Body of pancreas (tissue), 4 donors: ENCODE measurements at places on chromosomes 1 and 21. TPM values are rescaled to one million over a fixed set of nuclear protein-coding genes. Genes with fewer than 3 reads are reported as not detected.

CD164L2 gene
- 1.3 TPM for total RNA-seq

MYOCOS gene
- total RNA-seq, result not detected

- no peaks in the 10 kb centered on the region for H3K4me1 ChIP-seq
- H3K27me3 ChIP-seq, result no peaks in the 10 kb centered on the region
- DNase-seq, result no peak
- no peak overlapping the region for H3K27ac ChIP-seq
- no peaks in the 10 kb centered on the region for H3K36me3 ChIP-seq
Measured at GRCh38 chr1:114234408-114235124, 80.9 kb upstream of the SYT6 start.

CD34 gene
- total RNA-seq, result 11.5 TPM

RXRG gene
- total RNA-seq, result 2.6 TPM

- H3K4me3 ChIP-seq, result no peak overlapping the region
- no peaks in the 10 kb centered on the region for H3K4me1 ChIP-seq
- no peaks in the 10 kb centered on the region for H3K36me3 ChIP-seq
- no peak for DNase-seq
- H3K27ac ChIP-seq, result no peak overlapping the region
Measured at GRCh38 chr1:115781343-115781742, 12.8 kb upstream of the CASQ2 start.

- no peaks in the 10 kb centered on the region for H3K36me3 ChIP-seq
- DNase-seq, result no peak
- no peak overlapping the region for H3K4me3 ChIP-seq
- H3K4me1 ChIP-seq, result peaks cover 53% of the 10 kb centered on the region
- H3K27ac ChIP-seq, result no peak overlapping the region
Measured at GRCh38 chr1:208160259-208160819, 83.8 kb downstream of the PLXNA2 start.

- no peak overlapping the region for H3K27ac ChIP-seq
- no peaks in the 10 kb centered on the region for H3K4me1 ChIP-seq
- no peak overlapping the region for H3K4me3 ChIP-seq
- no peaks in the 10 kb centered on the region for H3K36me3 ChIP-seq
- DNase-seq, result no peak
Measured at GRCh38 chr1:109801791-109802135, 38.0 kb upstream of the EPS8L3 start.

- H3K27ac ChIP-seq, result no peak overlapping the region
- H3K36me3 ChIP-seq, result no peaks in the 10 kb centered on the region
- peaks cover 32% of the 10 kb centered on the region for H3K4me1 ChIP-seq
- DNase-seq, result no peak
Measured at GRCh38 chr1:24317081-24317480, 2.1 kb upstream of the GRHL3 start.

DNA sequence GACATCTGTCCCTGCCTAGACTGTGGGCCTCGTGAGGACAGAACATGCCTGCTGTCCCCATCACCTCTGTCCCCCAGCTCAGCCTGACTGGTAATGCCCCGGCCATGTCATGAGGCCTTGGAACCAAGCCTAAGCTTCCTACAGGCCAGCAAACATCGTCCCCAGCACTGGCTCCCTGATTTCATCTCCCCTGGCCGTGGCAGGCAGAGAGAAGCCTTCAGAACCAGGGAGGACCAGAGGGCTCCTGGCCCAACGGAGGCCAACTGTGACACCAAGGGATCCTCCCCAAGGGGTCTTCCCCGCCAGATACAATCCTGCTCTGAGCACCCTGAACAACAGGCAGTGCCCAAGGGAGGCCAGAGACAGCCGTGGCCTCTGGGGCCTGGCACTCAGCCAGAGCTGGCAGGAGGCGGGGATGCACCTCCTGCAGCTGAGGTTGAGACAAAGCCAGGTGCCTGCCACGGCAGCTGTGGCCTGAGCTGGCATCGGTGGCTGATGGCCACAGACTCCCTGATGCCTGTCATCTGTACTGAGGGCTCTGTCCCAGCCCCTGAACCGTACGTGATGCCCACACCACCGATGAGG lies 9.9 kb upstream of the NPHP4 start:
- no peak overlapping the region for H3K27ac ChIP-seq
- H3K4me1 ChIP-seq, result no peaks in the 10 kb centered on the region
- no peak overlapping the region for H3K4me3 ChIP-seq
- DNase-seq, result peak; percentile 63
- no peaks in the 10 kb centered on the region for H3K36me3 ChIP-seq

GRCh38 chr1:95072117-95072516 lies 634 bp downstream of the ALG14 start:
- H3K4me1 ChIP-seq, result peaks cover 47% of the 10 kb centered on the region
- no peaks in the 10 kb centered on the region for H3K27me3 ChIP-seq
- H3K4me3 ChIP-seq, result peak overlapping the region; percentile 63
- H3K36me3 ChIP-seq, result no peaks in the 10 kb centered on the region
- DNase-seq, result no peak
